Cerebellar cortex (tissue), 1 donor: ENCODE measurements at places on chromosomes 12 and 14.

- no peak for DNase-seq
These were observed 32.2 kb downstream of the GPR19 start for GRCh38 chr12:12663644-12664294.

DNA sequence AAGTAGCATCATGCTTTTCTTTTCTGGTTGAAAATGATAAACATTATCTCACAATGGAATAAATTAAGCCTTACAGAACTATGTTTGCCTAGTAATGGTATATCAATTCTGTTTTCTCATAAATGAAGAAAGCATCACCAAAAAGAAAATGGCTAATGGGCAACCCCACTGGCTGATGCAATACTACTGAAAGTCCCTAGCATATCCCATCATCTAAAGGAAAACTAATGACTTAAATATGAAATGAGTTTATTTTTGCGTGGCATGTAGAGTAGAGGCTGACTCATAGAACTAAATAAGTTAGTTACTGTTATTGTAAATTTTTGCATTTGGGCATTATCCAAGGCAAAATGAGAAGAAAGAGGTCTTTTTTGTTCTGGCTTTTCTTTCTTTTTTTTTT is 1156.3 kb upstream of the SEL1L start:
- no peak for DNase-seq

GRCh38 chr14:91778217-91778616 is 46.3 kb upstream of the CATSPERB start:
- no peak for DNase-seq

DNA sequence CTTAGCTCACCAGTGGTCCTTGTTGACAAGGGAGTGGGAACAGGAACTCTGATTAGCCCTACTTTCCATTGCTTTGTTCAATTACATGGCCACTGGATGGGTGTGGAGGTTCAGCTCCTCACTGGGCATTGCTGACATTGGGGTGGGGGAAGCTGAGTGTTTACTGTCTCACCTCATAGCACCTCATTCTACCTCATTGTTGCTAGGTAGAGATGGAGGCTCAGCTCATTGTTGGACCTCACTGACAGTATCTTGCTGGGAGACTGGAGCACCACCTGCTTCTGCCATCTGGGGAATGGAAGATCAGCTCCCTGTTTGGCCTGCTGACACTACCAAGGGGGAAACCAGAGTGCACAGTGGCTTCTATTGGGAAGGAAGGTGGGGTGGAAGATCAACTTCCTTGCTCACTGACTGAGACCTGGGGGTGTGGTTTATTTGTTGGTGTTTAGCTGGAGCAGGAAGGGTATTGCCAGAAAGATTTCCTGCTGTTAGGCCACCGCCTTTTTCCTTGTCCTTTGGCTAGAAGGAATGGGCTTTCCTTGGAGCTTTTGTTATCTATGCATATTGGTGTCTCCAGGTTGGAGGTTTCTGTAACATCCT is 1.3 kb upstream of the OR4E2 start:
- DNase-seq: peak; percentile 12

DNA sequence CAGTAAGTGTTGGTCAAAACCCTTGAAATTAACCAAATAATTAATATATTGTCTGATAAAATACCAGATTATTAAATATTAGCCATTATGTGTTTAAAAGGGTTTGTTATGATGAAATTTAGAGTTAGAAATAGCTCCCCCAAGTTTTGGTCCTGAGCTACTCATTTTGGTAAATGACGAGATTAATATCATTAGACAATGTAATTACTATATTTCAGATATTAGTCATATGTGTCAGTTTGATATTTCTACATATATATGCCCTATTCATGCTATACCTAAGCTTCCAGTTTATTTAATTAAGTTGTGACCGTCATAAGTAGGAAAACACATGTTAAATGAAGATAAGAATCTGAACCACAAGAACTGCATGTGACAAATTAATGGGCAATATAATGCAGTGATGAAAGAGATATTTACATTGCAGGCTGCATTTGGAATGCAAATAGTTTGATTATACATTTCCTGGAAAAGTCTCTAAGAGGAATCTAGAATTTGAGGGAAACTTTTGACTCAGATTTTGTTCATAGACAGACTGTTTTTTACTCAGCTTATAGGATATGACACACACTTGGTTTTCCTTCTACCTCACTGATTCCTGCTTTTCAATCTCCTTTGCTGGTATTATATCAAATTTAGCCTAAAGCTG is 70.5 kb downstream of the TBC1D30 start:
- no peak for DNase-seq

GRCh38 chr12:114508529-114509129 is 102.7 kb upstream of the TBX5 start:
- DNase-seq: peak; percentile 71

DNA sequence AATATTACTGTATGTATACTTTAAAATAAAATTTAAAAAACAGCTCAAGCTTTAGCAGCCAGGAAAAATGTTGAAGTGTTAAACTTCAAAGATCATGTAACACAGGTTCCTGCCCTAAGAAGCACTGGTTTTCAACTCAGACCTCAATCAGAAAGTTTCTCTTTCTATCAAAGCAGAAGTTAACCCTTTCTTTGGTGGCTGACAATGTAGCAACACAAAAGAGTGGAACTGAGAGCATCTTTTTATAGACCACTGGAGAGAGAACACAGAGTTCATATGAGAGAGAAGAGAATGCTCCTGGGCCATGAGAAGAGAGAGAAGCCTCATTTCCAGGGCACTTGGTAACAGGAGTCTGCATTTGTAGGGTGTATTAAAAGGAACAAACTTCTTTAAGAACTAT is 42.2 kb upstream of the KTN1 start:
- DNase-seq: no peak

DNA sequence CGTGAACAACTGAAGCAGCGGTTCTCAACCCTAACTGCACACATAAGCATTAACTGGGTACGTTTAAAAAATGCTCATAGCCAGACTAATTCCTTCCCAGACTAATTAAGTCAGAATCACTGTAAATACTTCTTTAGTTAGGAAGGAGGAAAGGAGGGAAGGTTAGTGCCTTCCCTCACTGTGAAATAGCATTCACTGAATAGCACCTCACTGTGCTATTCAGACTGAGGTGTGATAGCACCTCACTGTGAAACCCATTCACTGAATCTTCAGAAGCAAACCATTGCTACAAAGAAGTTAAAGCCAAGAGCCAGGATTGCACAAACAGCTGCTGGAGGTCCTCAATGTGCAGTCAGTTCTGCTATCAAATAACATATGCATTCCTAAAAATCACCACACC is 58.8 kb downstream of the RTN1 start:
- no peak for DNase-seq

DNA sequence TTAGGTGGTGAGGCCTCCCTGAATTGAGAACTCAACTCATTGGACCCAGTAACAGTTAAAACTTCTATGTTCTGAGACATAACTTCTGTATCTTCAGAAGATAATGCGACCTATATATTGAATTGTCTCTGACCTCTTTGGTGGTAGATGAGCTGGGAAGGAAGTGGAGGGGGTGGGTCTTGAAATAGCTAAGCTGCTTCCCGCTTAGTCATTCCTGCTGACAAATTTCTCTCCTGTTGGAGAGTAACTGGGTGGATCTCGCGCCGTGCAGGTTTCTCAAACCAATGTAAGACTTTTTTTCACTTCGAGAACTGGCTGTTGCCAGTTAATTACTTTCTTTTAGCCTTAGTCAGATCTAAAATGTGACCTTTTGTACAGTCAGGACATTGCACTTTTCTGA is 100.8 kb downstream of the PPHLN1 start:
- DNase-seq: no peak

DNA sequence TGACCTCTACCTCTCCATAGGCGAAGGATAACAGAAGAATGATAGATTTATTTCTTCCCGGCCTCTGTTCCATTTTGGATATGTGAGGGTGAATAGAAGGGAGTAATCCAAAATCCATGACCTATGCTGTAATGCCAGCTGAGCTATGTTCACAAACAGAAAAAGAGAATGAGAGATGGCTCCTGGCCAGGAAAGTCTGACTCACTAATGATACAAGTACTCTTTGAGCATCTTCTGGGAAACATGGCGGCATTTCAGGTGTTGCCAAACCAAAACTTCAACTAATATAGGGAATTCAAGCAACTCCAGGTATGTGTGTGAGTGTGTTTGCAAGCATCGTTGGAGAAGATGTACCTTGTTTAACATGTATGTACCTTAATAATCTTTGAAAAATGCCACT is 55.1 kb downstream of the MED13L start:
- DNase-seq: no peak

- DNase-seq: no peak
These were observed 326.3 kb downstream of the ZFP36L1 start for GRCh38 chr14:68466491-68466977.

DNA sequence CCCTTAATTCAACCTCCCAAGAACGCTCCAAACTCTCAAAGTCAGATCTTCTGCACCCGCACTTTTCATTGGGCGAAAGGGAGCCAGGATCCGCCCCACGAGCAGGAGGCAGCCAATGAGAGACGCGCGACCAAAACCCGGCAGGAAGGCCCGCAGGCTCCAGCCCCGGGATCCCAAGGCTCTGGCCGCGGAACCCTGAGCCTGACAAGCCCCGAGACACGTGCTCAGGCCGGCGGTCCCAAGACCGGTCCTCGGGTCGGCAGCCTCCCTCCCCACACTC is 438 bp downstream of the DDX54 start:
- DNase-seq: peak; percentile 89

GRCh38 chr12:62861586-62861985 is 73.4 kb downstream of the PPM1H start:
- DNase-seq: peak; percentile 96

DNA sequence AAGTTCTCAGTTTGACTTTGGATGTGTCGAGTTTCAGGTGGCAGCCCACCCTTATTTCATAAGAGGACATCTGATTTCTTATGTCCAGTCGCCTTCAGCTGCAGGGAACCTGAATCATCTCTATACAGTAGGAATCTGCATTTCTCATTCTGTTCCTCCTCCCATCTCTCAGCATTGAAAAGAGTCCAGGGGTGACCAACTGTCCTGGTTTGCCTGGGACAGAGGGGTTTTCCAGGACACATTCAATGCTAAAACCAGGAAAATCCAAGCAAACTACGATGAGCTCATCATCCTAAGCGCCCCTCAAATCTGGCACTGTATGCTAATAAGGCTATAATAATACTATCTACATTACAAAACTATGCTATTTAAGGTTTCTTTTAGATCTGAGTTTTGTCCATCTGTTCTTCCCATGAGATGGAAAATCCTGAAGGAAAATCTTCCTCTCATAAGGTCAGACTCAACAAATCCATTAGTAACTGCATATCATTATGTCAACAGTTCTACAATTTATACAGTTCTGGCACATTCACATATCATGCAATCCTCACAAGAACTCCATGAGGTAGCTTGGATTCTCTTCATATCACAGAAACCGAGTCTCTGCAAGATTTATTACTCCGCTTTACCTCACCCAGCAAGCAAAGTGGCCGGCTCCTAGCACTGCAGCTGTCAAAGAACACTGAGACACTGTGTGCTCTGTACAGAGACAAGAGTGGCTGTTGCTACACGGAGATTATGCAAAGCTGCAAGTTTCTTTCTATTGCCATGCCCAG is 15.6 kb upstream of the CALM1 start:
- peak; percentile 84 for DNase-seq

- DNase-seq: no peak
These were observed 224.1 kb downstream of the ASCL1 start for GRCh38 chr12:103181366-103182152.

DNA sequence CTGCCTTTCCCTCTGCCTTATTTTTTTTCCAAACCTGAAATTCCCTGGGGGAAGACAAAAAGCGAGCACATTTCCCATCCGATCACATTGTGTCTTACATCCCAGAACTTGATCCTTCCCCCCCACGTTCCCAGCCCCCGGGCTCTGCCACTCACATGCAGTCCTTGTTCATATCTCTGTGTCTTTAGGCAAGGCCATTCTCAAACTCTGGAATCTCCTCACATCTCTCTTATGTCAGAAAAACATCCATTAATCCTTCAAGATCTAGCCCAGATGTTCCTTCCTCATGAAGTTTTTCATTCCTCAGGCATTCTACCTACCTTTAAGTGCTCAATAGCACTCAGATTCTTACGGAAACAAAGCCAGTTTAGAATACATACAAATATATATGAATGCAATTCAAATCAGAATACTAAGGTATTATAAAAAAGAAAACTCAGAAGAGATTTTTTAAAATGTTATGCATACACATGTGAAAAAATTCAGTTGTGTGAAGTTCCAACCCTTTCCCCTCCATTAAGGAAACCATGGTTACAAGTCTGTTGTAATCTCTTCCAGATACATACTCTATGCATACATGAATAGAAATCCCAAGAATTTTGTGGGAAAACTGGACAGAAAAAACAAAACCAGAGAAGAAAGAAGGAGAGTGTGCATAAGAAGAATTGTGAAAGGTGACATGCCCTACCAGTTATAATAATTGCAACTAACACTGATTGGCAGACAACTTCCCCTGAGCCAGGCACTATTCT is 120.3 kb downstream of the SLC38A1 start:
- DNase-seq: no peak

DNA sequence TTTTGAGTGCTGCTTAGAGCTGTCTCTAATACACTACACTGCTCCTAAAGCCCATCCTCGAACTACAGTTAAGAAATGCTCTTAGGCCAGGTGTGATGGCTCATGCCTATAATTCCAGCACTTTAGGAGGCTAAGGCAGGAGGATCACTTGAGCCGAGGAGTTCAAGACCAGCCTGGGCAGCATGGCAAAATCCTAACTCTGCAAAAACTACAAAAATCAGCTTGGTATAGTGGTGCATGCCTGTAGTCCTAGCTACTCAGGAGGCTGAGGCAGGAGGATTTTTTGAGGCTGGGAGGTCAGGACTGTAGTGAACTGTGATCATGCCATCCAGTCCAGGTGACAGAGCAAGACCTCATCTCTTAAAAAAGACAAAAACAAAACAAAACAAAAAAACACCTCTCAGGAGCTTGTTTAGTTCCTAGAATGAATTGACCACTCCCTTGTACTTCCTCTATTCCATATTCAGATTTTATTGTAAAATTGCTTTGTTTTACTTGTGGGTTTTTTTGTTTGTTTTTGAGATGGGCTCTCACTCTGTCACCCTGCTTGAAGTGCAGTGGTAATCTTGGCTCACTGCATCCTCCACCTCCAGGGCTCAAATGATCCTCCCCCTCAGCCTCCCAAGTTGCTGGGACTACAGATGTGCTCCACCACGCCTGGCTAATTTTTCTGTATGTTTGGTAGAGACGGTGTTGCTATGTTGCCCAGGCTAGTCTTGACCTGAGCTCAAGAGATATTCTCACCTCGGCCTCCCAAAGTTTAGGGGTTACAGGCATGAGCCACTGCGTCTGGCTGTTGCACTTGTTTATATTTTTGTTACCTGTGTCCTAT is 13.6 kb downstream of the MDM2 start:
- no peak for DNase-seq

DNA sequence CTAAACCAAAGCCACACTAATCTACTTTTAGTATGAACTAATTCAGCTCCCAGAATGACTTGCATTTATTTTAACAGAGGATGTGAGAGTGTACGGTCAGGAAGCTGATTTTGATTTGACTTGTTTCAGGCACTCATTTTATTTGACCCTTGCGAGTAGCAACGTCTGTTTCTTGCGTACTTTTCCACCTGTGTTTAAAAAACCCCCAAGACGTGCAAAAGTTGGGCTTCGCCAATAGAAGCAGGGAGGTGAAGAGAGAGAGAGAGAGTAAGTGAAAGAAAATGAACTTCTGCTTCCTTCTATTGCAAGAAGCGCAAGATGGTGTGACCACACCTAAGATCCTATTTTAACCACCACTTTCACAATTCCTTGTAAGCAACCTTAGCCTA is 6.7 kb upstream of the SLC15A4 start:
- no peak for DNase-seq

GRCh38 chr14:86257973-86258372 is 728.0 kb downstream of the FLRT2 start:
- no peak for DNase-seq

- DNase-seq: no peak
These were observed 320.4 kb upstream of the DDHD1 start for GRCh38 chr14:53473480-53473879.
